Tongue (tissue), 3 donors: ENCODE measurements at places on chromosomes 4 and X. TPM values are rescaled to one million over a fixed set of nuclear protein-coding genes. Genes with fewer than 3 reads are reported as not detected.
A peak's percentile ranks its signal among the peaks of the same experiment; 100 is the strongest.

DNA sequence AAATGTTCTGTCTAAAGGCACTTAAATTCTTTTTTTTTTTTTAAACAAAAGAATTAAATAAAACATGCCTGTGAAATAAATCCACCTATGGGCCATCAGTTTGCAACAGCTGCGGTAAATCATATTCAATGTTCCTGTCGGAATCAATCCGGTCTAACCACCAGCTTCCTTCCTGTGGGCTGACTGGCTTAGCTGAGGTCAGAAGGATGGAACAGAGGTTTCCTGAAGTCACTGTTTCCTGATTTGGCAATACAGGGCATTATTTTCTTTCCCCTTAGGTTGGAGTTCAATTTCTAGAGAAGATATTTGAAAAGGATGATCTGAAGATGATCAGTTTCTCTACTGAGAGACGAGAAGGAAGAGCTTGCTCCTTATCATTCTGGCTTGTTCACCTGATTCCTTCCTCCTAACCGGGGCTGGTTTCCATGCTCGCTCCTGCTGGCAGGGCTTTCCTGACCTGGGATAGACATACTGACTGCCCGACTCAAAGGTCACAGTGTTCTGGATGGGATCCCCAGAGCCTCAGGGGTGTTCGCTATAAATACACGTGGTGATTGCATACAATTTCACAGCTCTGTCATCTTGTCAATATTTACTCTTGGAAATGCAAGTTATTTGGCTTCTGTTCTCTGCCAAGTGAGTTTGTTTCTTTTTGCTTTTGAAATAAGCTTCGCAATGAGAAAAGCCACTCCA lies 21.7 kb downstream of the PDLIM3 start:
- DNase-seq: no peak

- DNase-seq: no peak
Measured at GRCh38 chr4:167101035-167101434, 133.3 kb downstream of the SPOCK3 start.

DNA sequence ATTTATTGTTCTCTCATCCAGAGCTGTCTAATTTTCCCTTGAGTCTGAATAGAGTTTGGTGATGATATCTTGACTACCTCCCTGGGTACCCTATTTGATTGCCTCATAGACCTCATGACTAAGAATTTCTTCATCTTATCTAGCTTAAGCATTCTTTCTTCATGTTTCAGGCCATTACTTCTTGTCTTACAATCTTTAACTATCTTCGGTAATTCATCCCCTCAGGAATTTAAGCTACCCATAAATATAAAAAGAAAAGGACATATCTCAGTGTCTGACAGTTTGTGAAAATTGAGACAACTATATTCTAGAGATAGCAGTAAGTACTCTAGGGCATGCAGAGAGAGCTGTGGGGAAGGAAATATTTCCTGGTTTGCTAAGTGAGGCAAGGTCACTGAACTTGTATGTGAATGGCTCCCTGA lies 466.1 kb upstream of the GRID2 start:
- DNase-seq: no peak

GRCh38 chr4:16573206-16573605 lies 325.2 kb downstream of the LDB2 start:
- no peak for DNase-seq

DNA sequence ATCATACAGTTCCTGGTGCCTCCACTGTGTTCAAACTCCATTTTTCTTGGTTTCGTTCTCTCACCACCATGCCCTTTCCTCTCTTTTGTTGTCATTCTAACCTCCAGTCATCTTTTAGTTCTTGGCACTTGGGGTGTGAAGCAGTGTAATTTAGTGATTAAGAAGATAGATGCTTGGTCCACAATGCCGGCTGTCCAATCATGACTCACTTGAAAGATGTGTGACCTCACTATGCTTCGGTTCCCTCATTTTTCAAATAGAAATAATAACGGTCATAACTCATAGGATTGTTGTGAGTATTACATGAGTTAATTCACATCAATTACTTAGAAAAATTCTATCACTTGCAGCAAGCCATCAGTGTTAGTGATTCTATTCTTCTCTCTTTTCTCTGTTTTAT lies 327.8 kb downstream of the ADGRL3 start:
- no peak for DNase-seq

- DNase-seq: no peak
Measured at GRCh38 chrX:15245896-15246295, 24.0 kb downstream of the ASB9 start.

- no peak for DNase-seq
Measured at GRCh38 chr4:99059550-99059949, 29.0 kb downstream of the ADH5 start.

- DNase-seq: peak; percentile 46
Measured at GRCh38 chr4:153513596-153513995, 47.4 kb downstream of the TMEM131L start.

GRCh38 chr4:187558391-187558790 lies 437.2 kb upstream of the ZFP42 start:
- DNase-seq: no peak

DNA sequence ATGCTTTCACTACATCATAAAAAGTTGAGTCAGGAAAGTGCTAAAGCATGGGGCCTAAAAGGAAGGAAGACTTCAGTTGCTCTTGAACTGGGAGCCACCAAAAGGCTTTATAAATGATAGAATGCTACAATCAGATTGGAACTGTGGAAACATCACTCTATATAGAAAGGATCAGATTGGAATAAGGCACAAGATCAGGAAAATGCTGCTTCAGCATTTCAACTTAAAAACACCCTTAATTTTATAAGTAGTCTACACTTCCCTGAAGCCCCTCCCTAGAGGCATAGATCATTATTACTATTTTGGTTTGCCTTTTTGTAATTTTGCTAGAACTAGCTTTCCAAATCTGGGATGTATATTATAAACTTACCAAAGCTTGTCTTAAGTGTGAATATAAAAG lies 170.7 kb downstream of the FANCB start:
- no peak for DNase-seq

DNA sequence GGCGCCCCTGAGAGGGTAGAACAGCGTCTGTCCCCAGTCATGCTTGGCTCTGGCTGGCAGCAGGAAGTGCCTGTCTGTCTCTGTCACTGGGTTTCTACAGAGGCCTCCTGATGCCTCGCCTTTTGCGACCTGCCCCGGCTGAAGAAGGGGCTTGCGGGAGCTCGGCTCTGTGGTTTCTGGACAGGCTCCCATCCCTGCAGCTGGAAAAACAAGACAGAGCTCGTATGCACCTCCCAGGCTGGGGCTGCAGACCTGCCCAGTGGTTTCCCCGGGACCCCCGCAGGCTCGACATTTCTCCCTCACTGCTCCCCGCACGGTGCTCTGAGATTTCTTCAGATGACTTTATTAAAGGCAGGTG lies 57.0 kb upstream of the SORCS2 start:
- DNase-seq: peak; percentile 61

- no peak for DNase-seq
Measured at GRCh38 chr4:2663275-2663674, 92.9 kb downstream of the TNIP2 start.

GRCh38 chr4:146245246-146245645 lies 30.9 kb downstream of the REELD1 start:
- DNase-seq: no peak

DNA sequence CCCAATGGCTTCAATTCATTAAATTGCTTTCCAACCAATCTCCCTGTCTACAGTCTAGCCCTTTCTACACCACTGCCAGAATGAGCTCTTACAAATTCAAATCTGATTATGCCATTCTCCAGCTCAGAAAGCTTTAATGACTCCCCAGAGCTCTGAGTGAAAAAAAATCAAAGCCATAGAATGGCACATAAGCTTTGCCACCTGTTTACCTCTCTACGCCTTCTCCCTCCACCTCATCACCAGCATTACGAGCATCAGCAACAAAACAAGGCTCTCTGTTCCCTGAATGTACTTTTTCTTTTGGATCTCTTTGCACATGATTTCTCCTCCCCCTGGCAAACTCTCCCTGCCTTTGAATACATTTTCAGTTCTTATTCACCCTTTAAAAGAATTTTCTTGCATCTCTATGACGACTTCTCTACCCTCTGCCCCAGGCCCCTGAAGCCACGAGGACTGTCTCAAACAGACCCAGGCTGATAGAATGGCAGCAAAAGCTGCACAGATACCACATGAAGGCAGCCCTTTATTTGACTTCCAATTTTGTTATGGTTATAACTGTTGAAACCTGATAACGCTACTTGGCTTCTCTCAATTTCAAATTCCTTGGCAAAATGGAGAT lies 516.0 kb downstream of the PCDH7 start:
- no peak for DNase-seq

DNA sequence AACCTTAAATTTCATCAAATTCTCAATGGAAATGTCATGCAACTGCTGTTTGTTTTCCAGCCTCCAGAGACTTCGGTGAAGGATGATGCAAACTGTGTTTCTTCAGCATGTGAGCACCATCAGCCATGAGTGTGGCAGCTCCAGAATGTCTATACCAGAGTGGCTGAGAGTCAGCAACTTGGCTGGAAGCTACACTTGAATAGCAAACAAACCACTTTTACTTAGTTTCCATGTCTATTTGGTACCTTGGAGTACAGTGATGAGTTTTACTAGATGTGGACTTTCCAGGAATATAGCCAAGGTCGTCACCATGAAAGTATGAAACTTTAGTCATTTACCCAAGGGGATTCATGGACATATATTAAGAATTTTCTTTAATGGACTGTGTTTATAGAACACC lies 4.3 kb upstream of the IL21 start:
- DNase-seq: peak; percentile 5

- peak; percentile 88 for DNase-seq
Measured at GRCh38 chr4:16082426-16083240, 1.2 kb downstream of the PROM1 start.

The TAF9B gene
- 28.0 TPM for total RNA-seq

The CFAP299 gene
- not detected for total RNA-seq

The USP51 gene
- 7.2 TPM for total RNA-seq

The F9 gene
- total RNA-seq: not detected

The WDR17 gene
- total RNA-seq: 5.7 TPM

The VEGFD gene
- 12.3 TPM for total RNA-seq
